NCI-H524 (cell line): ENCODE measurements at places on chromosomes 6 and 20.

DNA sequence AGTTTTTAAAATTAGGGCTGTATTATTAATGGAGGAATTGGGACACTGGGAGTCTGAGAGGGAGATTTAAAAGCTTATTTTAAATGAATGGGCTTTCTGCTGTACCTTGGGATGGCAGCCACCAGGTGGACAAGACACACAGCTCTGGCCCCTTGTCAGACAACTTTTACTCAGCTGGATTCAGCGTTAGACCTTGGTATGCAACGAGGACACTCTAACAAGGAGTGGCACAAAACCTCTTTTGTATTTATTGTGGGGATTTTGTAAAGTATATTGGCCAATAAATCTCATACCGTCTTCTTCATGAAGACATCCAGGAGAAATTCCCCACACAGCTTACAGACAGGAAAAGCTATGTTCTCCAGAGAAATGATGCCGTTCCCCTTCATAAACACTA is 105.7 kb downstream of the LCA5 start:
- no peak for DNase-seq

GRCh38 chr6:125598422-125598821 is 151.0 kb upstream of the HEY2 start:
- DNase-seq, result peak; percentile 80

GRCh38 chr6:158497620-158498019 is 62.3 kb upstream of the TMEM181 start:
- no peak for DNase-seq

DNA sequence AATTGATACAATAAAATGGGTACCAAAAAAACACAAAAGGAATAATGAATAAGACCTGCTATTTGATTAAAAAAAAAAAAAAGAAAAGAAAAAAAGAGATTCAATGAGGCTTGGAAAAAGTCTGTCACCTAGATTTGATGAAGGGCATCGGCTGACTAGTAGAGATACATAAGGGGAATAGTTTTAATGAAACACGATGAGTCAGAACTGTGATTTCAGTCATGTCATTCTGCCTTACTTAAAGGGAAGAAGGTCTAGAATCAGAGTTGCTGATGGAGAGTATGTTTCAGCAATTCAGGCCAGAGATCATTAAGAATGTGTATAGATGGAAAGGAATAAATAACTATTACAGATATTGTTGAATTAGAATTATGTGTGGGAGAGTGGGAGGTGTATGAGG is 565.9 kb upstream of the RNF217 start:
- no peak for DNase-seq

DNA sequence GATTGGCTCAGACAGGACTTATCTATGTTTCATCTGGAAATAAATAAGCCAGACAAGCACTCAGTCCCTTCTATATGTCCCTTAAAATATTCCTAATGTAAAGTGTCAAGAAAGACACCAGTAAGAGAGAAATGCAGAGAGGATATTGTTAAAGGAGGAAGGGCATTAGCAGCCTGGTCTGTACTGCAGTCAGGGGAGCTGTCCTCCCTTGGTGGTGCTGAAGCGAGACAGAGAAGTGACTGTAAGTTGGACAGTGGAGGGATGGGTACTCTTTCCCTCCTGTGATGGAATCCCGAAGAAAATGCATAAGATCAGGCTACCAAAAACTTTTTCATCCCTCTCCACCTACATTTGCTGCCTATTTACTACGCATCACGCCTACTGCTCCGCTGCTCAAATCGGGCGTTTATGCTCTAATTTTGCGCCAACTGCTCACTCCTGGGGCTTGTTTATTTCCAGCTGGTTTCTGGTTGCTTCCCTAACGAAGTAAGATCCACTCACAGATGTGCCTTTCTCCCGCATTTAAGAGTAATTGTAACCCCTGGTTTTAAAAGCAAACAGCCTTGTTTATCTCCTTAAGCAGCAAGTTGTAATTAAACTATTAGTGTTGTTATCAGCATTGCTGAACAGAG is 35.2 kb downstream of the PHACTR1 start:
- DNase-seq, result no peak

GRCh38 chr6:163501026-163501425 is 86.5 kb downstream of the QKI start:
- no peak for DNase-seq

DNA sequence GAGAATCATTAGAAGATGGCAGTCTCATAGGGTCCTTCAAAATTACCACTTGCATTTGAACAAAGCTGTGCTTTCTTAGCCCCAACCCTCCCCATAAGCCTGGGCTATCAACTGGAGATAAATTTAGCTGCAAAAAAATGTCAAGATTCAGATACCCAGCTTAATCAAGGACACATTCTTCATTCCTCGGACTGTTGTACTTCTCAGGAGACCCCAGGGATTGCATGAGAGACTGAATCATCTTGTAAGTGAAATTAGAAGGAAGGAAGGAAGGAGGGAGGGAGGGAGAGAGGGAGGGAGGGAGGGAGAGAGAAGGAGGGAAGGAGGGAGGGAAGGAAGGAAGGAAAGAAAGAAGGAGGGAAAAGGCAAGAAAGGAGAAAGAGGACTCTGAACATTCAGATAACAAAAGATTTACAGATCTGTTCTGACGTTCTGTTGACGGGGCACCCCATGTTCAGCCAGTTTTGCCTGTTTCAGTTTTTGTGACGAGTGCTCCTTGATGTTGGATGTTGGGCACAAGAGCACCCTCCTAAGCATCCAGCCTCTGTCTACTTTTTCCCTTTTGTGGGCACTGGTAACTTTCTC is 498.7 kb downstream of the PREX1 start:
- no peak for DNase-seq

DNA sequence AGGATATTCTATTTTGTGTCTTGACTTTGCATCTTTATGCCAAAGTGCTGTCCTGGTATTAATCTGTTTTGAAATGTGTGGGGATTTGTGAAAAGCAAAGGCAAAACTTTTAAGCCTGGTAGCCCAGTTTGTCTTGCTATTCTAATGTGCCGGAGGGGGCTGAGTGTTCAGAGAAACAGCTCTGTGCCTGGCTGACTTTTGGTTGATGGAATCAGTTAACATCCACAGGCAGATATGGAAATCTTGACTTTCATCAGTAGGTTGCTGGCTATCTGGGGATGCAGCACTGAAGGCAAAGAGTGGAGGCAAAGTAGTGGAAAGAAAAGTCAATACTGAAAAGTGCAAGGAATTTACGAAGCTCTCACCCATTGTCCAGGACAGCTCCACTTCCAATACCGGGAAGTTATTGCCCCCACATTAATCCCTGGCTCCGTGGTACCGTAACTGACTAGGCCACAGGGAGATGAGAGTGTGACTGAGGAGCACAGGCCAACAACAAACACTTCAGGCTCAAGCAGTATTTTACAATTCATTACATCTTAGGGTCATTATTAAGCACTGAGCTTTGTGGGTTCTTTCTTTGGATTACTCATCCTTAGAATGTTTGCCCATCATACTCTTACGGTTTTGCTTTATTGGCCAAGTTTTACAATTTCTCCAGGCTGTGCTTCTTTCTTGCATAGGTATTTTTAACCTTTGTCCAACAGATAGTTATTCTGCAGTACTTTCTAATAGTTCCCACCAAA is 164.6 kb downstream of the MTFR2 start:
- DNase-seq, result no peak

DNA sequence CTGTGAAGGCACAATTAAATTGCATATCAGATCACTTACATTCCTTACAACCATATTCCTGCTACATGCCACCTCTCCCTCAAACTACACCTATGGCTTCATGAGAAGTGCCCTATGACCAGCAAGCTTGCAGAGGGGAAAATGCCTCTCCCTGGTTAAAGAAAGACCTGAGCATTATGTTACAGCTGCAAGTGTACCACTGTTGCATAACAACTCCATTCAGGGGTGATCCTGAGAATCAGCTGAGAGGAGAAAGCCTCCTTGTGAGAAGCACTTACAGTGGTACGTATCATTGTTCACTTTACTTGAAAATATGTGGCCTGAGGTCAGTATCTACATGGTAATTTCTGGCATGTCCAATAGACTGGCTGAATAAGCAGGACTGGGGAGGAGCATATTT is 20.0 kb downstream of the PDSS2 start:
- DNase-seq, result no peak

- DNase-seq, result no peak
Measured at GRCh38 chr20:20334489-20334888, 33.4 kb upstream of the INSM1 start.

- DNase-seq, result peak; percentile 87
Measured at GRCh38 chr6:6686748-6687601, 98.5 kb downstream of the LY86 start.

- DNase-seq, result no peak
Measured at GRCh38 chr6:33235221-33235634, 26.9 kb downstream of the RING1 start.

DNA sequence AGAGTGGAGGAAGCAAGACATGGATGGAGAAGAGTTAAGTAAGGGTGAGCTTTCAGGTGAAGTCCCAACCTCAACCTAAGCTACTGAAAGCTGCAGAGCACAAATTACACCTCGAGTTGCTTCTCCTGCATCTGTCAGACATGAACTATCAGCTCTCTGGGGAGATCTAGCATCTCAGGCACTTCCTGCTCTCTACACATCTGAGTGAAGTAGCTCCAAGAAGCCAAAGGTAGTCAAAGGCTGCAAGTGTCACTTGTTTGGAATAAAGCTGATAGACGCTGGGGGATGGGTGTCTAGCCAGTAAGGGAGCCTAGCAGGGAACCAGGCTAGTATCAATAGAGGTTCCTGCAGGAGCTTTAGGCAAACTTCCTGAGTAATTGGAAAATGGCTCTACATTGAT is 228.0 kb downstream of the PLCB1 start:
- no peak for DNase-seq

DNA sequence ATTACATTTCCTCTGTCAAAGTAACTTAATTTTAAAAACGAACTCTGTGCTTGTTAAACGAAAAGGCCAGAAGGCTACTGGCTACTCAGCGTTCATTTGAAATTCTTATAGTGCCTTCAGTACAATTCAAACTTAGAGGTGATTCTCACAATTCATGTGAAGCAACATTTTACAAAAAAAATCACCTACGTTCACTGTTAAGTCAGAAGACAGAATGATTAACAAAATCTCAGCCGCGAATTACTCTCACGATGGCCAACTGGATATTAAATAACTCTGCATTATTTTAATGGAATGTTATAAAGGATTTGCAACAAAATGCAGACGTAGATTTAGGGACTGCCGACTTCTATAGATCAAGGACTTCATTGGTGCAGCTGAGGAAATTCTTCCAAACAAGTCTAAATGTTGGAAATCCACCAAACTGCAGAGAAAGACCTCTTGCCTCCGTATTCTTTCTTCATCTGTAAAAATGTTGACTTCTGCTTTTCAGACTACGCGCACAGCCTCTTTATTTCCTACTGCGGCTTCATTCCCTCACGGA is 1.6 kb upstream of the QKI start:
- DNase-seq, result no peak

GRCh38 chr6:118489990-118490389 is 58.1 kb upstream of the PLN start:
- no peak for DNase-seq

DNA sequence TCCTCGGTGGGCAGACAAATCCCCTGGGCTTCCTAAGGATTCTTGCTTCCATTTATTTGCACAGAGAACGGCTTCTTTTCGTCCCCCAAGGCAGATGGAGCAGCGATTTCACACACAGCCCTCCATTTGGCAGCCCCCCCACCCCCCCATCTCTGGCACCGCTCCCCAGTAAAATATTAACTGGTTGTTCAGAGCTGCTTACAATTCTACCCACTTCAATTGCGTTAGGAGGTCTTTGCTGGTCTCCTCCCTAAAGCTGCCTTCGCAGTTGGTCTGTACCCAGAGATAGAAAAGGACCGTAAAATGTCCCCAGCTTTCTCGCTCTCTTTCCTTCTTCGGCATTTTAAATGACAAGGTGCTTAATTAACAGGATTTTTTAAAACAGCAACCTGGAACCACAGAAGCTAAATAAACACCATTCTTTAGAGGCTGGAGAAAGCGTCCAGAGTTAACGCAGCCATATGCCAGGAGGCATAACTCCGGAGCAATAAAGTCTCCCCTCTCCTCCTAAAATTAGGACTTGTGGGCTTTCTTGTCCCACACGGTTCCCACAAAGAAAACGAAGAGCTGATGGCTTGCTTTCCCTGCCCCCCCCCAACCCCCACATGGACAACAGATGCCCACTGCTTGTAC is 1.7 kb upstream of the ZMYND8 start:
- DNase-seq, result peak; percentile 62

DNA sequence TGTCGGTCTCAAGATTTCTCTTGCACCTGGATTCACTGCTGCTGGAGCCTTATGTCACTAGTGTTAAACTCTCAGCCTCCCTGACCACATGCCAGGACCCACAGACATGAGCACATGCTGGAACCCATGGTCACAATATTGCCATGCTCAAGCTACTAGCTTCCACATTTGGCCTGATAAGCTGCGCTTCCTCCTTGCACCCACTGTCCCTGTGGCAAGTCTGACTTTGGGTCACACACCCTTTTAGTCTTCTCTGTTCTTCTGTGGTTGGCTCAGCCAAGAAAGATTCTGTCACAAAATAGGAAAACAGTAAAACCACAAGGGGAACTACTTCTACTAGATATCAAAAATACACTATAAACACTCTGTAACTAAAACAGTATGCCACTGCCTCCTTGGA is 68.9 kb upstream of the HDAC2 start:
- no peak for DNase-seq

DNA sequence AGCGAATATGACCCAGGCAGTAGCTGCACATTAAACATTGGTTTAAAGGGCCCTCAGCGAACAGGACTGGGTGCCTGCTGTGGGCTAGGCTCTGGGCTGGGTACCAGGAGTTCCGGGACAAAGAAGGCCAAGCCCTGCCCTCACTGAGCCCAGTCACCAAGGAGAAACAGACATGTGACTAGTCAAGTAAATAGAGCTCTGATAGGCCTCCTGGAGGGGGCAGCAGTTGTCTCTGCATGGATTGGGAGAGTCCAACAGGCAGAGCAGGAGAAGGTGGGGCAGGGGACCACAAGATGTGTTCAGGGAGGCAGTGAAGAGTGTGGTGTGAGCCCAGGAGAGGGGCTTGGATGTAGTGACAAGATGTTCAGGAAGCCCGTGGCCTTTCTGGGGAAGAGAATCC is 3.1 kb downstream of the HM13 start:
- peak; percentile 54 for DNase-seq

- no peak for DNase-seq
Measured at GRCh38 chr6:36296240-36296639, 26.4 kb downstream of the PNPLA1 start.

DNA sequence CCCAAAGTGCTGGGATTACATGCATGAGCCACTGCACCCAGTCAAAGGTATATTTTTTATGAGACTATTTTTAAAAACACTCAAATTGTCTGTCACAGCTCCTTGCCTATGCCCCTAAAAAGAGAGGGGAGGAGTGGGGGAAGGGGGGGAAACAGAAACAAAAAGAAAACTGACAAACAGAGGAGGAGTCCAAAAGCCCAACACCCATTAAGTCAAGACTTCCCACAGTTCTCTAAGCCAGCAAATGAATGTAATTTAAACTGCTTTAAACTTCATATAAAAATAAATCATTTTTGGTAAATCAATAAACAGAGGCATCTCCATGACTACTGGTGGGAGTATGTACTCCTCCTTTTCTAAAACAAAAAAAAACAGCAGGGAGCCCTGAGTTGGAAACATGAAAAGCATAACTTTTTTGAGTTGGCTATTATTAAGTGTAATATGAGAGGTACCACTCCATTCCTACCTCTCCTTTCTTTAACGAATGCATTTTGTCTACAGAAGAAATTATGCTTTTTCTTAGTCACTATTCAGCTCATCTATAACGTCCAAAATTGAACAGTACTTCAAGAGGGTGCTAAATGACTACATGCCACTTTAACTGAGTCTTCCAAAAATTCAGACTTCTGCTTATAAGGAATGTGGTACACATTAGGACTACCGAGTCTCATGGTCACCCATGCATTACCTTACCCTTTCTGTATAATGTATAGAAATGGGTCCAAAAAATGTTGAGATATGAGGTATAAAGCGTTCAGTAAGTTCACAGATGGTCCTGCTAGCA is 119.0 kb upstream of the PRSS16 start:
- no peak for DNase-seq
